ENCODE measurements at places on chromosomes 6 and 20.

GRCh38 chr6:18632670-18633410 is 245.7 kb downstream of the RNF144B start:
- no peak for DNase-seq

GRCh38 chr20:45461225-45461624 is 8.3 kb upstream of the WFDC2 start:
- no peak for DNase-seq

- no peak for DNase-seq
These were observed 304.2 kb downstream of the ADGRG6 start for GRCh38 chr6:142605922-142606485.

DNA sequence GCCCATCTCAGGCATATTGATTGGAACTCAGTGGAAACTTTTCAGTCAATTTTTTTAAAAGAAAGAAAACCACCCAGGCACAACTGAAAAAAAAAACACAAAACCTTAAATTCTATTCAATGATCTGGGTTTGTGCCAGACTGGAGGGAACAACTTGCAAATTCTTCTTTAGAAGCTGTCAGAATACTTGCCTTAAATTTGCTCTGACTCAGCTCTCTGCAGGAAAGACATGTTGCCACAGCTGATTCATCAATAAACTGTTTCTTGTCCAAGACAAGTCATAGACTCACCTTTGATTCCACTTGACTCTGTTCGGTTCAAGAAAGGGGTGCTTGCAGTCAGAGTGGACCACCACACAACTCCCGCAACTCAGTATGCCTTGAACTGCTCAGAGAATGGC is 117.8 kb upstream of the F13A1 start:
- DNase-seq: no peak

GRCh38 chr6:168190014-168190405 is 111.0 kb upstream of the FRMD1 start:
- no peak for DNase-seq
